ENCODE measurements at places on chromosomes 6 and 20.
A peak's percentile ranks its signal among the peaks of the same experiment; 100 is the strongest.

GRCh38 chr6:157587127-157587926 lies 206.3 kb downstream of the ZDHHC14 start:
- H3K36me3 ChIP-seq = no peaks in the 10 kb centered on the region
- H3K4me3 ChIP-seq = no peak overlapping the region
- H3K27ac ChIP-seq = no peak overlapping the region

GRCh38 chr6:123804787-123805540 lies 1.3 kb downstream of the NKAIN2 start:
- H3K27ac ChIP-seq = peak overlapping the region; percentile 70
- H3K27me3 ChIP-seq = no peaks in the 10 kb centered on the region
- DNase-seq = no peak
- H3K4me3 ChIP-seq = 0 out of 2 replicates have a peak overlapping the region, but pooled peaks have one; percentile 0
- no peaks in the 10 kb centered on the region for H3K36me3 ChIP-seq

DNA sequence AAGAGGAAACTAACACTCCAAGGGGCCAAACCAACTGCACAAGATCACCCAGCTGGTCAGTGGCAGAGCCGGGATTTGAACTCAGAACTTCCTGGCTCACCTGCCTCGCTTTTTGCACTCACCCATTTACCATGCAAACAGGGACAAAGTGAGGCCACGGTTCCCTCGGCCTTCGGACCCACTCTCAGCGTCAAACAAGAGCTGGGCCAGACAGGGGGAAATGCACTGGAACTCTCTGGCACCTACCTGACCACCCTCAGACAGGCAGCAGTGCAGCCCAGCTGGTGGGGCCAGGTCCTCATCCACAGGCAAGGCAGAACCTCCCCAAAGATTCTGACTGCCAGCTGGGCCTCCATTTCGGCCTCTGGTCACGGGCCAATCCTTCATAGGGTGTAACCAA lies 93.7 kb upstream of the SRSF6 start:
- DNase-seq = no peak
- no peaks in the 10 kb centered on the region for H3K36me3 ChIP-seq
- no peaks in the 10 kb centered on the region for H3K4me1 ChIP-seq
- H3K27ac ChIP-seq = no peak overlapping the region
- peaks cover 6% of the 10 kb centered on the region for H3K27me3 ChIP-seq

GRCh38 chr6:113488061-113488460 lies 369.1 kb upstream of the MARCKS start:
- H3K27ac ChIP-seq = no peak overlapping the region
- no peak overlapping the region for H3K4me3 ChIP-seq
- no peaks in the 10 kb centered on the region for H3K4me1 ChIP-seq
- no peak for DNase-seq
- H3K36me3 ChIP-seq = no peaks in the 10 kb centered on the region

DNA sequence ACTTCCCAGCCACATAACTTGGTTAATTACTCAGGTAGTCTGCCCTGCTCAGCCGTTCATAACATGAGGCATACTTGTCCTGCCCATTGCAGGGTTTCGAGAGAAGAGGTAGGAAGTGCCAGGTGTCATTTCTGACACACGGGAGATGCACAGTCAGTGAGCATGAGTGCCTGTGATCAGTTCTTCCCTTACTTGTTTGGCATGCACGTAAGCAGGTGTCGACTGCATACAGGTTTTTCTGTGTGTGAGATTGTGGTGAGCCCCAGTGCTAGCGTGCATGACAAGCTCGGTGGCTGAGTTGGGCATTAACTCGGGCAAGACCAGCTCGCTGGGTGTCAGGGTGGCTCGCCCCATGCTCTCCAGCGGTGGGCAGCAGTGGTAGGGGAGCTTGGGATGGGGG lies 51.2 kb upstream of the SLC22A1 start:
- H3K27ac ChIP-seq = no peak overlapping the region
- H3K36me3 ChIP-seq = peaks cover 13% of the 10 kb centered on the region
- no peaks in the 10 kb centered on the region for H3K27me3 ChIP-seq
- H3K4me3 ChIP-seq = no peak overlapping the region
- no peaks in the 10 kb centered on the region for H3K4me1 ChIP-seq

GRCh38 chr6:137543114-137543513 lies 48.9 kb upstream of the OLIG3 start:
- H3K27me3 ChIP-seq = peaks cover 2% of the 10 kb centered on the region
- no peak for DNase-seq
- H3K4me3 ChIP-seq = no peak overlapping the region

- DNase-seq = no peak
- no peak overlapping the region for H3K4me3 ChIP-seq
- H3K27me3 ChIP-seq = no peaks in the 10 kb centered on the region
- H3K36me3 ChIP-seq = no peaks in the 10 kb centered on the region
Measured at GRCh38 chr20:36483919-36484808, 57.2 kb upstream of the MYL9 start.

DNA sequence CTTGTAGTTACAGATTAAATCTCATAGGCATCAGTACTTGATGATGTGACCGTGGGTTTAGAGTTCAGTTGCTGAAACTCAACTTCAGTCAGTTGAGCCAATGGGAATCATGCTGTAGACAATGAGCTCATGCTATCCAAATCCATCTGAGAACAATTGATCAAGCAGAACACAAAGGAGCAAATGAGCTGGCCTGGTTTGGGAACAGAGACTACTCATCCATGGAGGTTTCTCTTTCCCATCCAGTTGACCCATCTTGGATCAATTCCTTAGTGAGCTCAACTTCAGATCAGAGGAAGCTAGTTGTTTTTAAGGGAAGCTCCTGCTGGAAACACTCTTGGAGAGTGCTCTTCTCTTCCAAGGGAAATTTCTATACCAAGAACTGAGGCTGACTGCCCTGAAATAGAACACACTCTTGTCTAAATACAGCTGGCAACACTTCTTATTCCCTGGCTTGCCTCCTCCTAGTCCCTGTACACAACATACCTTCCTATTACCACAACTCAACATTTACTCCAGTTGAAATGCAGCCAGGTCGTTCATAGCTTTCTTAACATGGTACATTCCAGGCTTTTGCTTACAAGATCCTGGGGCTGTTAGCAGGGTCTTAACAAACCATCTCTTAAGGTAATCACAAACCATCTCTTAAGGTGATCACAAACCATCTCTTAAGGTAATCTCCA lies 203.9 kb upstream of the PRDM1 start:
- no peaks in the 10 kb centered on the region for H3K4me1 ChIP-seq
- no peak for DNase-seq
- no peaks in the 10 kb centered on the region for H3K27me3 ChIP-seq
- H3K27ac ChIP-seq = no peak overlapping the region
- H3K4me3 ChIP-seq = no peak overlapping the region

GRCh38 chr6:97497713-97498331 lies 214.8 kb upstream of the MMS22L start:
- H3K27ac ChIP-seq = no peak overlapping the region
- H3K4me3 ChIP-seq = no peak overlapping the region
- H3K4me1 ChIP-seq = no peaks in the 10 kb centered on the region
- no peaks in the 10 kb centered on the region for H3K36me3 ChIP-seq
- DNase-seq = peak; percentile 43

DNA sequence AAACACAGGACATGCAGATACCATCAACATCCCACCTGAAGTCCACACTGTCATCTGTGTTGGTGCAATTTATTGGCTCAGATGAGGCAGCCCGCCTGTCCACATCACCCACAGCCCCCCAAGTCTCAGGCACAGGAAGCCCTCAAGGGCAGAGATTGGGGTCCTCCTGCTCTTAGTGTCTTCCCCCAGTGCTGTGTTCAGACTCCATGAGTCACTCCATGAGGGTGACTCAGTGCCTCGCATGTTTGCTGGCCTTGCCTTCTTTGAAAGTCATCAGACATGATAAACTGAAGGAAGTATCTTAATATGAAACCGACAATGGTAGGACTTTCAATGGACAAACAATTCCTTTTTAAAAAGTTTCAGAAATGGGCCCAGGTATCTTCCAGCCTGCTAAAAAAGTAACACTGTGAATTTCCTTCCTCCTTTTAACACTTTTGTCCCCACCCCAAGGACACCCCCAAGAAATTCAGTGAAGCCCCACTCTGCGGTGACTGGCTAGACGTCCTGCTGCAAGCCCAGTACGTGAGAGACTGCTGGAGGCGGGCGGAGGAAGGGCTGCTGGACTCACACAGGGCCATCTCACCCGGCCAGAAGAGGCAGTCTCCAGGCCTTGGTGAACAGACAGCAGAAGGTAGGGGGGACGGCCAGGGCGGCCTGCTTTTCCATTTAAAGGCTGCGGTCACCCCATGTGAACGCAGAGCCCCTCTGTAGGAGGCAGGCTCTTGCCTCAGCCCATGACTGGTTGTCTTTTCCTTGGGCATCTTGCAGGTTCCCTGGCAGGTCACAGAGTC lies 43.0 kb upstream of the KCNK16 start:
- H3K4me3 ChIP-seq = no peak overlapping the region
- no peaks in the 10 kb centered on the region for H3K27me3 ChIP-seq
- H3K27ac ChIP-seq = no peak overlapping the region
- H3K36me3 ChIP-seq = no peaks in the 10 kb centered on the region

DNA sequence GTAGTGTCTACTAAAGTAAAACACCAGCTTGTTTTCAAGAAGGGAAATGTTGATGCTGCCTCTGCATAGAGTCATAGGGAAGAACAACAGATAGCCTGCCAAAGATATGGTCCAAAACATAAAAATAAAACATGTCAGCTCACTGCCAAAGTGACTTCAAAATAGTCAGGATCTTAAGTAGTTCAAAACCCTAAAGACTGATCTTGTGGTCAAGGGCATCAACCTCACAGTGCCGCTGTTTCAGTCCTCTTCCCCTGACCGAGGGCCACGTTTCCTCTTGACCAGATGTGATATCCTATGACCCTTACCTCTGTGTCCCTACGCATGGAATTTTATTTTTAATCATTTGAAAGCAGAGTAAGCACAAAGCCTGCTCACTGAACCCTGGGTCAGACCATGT lies 104.2 kb upstream of the CNKSR3 start:
- no peak for DNase-seq
- no peaks in the 10 kb centered on the region for H3K36me3 ChIP-seq
- H3K27me3 ChIP-seq = no peaks in the 10 kb centered on the region

DNA sequence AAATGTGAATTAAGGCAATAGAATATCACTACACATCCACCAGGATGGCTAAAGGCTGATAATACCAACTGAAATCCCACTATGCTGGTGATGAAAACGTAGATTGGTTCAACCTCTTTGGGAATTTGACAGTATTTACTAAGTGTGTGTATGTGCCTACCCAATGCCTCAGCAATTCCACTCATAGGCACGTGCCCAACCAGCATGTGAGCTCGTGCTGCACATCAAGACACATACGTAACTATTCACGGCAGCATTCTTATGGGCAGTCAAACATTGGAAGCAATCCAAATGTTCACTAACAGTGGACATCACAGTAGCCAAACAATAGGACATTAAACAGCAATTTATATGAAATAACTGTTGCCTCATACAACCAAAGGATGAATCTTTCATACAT lies 15.7 kb upstream of the AFDN start:
- H3K27me3 ChIP-seq = peaks cover 7% of the 10 kb centered on the region
- H3K36me3 ChIP-seq = no peaks in the 10 kb centered on the region
- no peak overlapping the region for H3K4me3 ChIP-seq
- no peak overlapping the region for H3K27ac ChIP-seq
- DNase-seq = no peak

GRCh38 chr20:37315452-37316110 lies 26.1 kb downstream of the MANBAL start:
- DNase-seq = no peak
- H3K27me3 ChIP-seq = no peaks in the 10 kb centered on the region
- H3K4me3 ChIP-seq = no peak overlapping the region
- H3K36me3 ChIP-seq = no peaks in the 10 kb centered on the region

DNA sequence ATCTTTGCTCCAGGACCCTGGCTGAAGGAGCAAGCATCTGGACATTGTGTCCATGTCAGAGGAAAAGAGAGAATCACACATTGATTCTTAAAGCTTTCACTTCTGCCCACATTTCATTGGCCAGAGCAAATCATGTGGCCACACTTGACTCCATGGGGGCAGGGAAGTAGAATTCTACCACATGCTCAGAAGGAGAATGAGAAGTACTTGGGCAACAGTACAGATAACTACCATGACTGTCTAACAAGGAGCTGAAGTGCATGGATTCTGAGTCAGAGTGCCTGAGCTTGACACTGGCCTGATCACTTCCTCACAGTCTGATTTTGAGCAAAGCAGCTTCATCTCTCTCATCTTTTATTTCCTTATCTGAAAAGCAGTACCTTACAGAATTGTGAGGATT lies 38.6 kb downstream of the GHRH start:
- DNase-seq = no peak
- H3K36me3 ChIP-seq = peaks cover 55% of the 10 kb centered on the region
- H3K4me3 ChIP-seq = no peak overlapping the region
- H3K4me1 ChIP-seq = no peaks in the 10 kb centered on the region

- H3K36me3 ChIP-seq = no peaks in the 10 kb centered on the region
- DNase-seq = no peak
- no peaks in the 10 kb centered on the region for H3K27me3 ChIP-seq
- H3K27ac ChIP-seq = no peak overlapping the region
- H3K4me1 ChIP-seq = no peaks in the 10 kb centered on the region
- no peak overlapping the region for H3K4me3 ChIP-seq
Measured at GRCh38 chr6:10945845-10946244, 59.0 kb downstream of the SYCP2L start.

DNA sequence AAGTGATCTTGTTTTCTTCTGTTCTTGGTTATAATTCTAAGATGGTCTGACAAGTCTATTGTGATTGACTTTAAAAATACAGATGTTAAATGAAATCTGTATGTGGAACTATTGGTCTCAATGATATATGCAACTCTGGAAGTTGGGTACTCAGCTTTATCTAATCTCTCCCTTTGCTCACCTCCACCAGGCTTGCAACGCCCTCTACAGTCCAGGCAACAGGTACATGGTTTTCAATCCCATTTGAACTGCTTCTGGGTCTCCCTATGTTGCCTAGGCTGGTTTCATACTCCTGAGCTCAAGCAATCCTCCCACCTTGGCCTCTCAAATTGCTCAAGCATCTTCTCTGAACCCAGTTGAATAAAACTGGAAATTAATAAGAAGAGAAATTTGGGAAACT lies 25.6 kb upstream of the HLA-DQB1 start:
- DNase-seq = peak; percentile 17
- H3K27me3 ChIP-seq = peaks cover 11% of the 10 kb centered on the region
- no peaks in the 10 kb centered on the region for H3K4me1 ChIP-seq
- H3K27ac ChIP-seq = no peak overlapping the region
- H3K4me3 ChIP-seq = no peak overlapping the region

GRCh38 chr6:34520645-34521462 lies 35.3 kb downstream of the SPDEF start:
- H3K4me1 ChIP-seq = no peaks in the 10 kb centered on the region
- H3K36me3 ChIP-seq = no peaks in the 10 kb centered on the region
- H3K27ac ChIP-seq = no peak overlapping the region
- H3K4me3 ChIP-seq = no peak overlapping the region
- no peaks in the 10 kb centered on the region for H3K27me3 ChIP-seq
- no peak for DNase-seq

Measured in Panc1 (cell line).